ENCODE measurements at places on chromosomes 5 and 9.

DNA sequence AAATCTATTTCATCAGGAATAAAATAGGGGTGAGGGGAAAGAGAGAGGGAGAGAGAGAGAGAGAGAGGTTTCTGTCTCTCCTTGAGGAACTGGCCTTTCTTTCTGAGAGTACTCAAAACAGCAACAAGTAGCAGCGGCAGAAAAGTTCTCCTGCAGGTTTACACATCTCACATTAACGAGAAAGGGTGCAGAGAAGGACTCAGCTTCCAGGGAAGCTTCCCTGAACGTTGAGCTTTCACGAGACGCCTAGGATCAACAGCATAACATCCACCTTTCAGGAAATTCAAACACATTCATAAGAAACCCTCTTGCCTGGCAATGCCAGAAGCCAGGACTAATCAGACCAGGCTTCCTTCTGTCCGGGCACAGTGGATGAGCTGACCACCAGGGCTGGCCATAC, 162.9 kb downstream of the ZDHHC21 start:
- DNase-seq, result no peak

GRCh38 chr5:53424686-53425615, 55.5 kb upstream of the FST start:
- DNase-seq, result peak; percentile 73

GRCh38 chr9:72997387-72997995, 44.6 kb upstream of the ALDH1A1 start:
- no peak for DNase-seq

- DNase-seq, result no peak
These were observed 233.2 kb downstream of the SPATA31A1 start for GRCh38 chr9:39588500-39589137.

GRCh38 chr5:180135967-180136629, 64.5 kb upstream of the RNF130 start:
- no peak for DNase-seq

DNA sequence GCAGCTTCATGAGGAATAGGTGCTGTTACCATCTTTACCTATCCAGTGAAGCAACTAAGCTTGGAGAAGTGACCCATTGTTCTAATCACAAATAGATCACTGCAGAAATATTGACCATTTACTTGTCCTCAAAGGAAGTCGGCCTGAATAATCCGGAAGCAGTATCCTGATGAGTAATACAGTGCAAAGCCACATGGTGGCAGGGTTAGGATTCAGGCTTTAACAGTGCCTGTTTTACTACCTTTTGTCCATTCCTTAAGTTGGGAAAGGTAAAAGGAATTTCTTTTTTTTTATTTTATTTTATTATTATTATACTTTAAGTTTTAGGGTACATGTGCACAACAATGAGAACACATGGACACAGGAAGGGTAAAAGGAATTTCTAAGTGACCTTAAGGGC, 336.3 kb downstream of the KDM4C start:
- peak; percentile 12 for DNase-seq

GRCh38 chr5:132227485-132228240, at the start of gene P4HA2:
Gene P4HA2, minus strand, starts transcription at chr5:132227853. Its CDS starts 9,227 bp downstream, at chr5:132218626.
- DNase-seq, result peak; percentile 77

DNA sequence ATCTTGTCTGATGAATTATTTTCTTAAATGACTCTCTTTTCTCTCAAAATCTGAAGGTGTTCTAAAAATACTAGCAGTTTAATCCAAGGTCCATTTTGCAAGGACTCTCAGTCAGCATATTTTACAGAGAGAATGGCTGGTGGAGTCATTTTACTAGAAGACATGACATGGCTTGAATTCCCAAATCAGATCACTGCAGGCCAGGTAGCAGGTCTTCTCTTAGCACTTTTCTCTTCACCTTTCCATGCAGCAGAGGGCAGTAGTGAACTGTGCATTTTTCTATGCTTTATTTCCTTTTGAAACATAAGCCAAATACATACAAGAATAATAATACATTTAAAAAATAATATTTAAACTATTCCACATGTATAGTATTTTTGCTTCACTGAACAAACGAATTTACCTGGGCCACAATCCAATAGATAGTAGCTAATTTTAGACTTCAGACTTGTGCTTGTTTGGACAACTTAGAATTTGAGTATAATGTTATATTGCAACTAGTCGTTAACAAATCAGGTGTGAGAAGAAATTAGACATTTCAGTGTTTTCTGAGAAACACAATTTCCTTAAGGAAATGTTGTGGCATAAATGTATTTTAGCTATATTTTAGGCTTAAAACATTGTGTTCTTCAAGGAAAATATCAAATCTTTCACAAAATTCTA, 289.4 kb upstream of the DAB2 start:
- DNase-seq, result peak; percentile 64

- DNase-seq, result no peak
These were observed 198.8 kb downstream of the AUH start for GRCh38 chr9:91162784-91163443.

- no peak for DNase-seq
These were observed 130.0 kb downstream of the PDE4D start for GRCh38 chr5:59763541-59763940.

DNA sequence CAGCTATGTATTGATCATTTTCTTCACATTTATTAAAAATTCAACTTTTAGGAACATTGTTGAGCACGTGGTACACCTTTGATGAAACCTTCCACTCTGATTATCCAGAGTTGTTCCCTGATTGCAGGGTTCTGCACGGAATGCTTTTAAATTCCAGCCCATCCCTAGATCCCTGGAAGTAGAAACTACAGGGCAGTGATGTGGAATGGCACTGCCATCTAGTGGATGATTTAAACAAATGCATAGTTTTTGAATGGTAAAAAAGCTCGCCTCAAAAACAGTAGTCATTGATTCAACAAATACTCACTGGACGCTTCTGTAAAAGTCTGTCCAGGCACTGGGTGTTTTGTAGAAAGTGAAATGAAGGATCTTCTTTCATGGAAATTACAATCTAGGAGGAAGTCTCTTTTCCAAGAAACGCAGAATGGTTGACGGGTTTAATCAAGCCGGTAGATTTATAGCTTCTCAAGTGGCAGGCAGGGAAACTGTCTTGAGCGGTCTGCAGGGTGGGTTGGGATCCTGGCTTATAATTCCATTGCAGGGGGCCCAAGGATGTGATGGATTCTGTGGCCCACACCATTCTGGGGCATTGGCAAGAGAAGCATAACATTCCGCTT, 118.4 kb downstream of the ARHGAP26 start:
- no peak for DNase-seq

DNA sequence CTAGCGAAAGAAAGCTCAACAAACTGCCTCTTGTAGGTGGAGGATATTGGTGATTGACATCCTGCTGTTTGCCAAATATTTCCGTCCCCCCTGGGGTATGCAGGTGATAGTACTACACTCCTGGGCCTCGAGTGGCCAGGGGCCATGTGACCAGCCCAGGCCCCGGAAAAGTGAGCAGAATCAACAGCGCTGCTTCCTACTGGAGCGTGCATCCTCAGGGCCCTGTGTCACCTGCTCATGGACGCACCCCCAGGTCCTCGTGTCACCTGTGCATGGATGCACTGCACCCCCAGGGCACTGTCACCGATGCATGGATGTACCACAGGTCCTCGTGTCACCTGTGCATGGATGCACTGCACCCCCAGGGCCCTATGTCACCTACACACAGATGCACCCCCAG, 43.8 kb downstream of the ADAMTS16 start:
- no peak for DNase-seq

- DNase-seq, result no peak
These were observed 35.1 kb upstream of the ZCCHC7 start for GRCh38 chr9:37085233-37085632.

- DNase-seq, result no peak
These were observed 472.9 kb downstream of the PDE4D start for GRCh38 chr5:59420596-59420995.

GRCh38 chr9:69392826-69393225, 67.8 kb downstream of the ENTREP1 start:
- no peak for DNase-seq

DNA sequence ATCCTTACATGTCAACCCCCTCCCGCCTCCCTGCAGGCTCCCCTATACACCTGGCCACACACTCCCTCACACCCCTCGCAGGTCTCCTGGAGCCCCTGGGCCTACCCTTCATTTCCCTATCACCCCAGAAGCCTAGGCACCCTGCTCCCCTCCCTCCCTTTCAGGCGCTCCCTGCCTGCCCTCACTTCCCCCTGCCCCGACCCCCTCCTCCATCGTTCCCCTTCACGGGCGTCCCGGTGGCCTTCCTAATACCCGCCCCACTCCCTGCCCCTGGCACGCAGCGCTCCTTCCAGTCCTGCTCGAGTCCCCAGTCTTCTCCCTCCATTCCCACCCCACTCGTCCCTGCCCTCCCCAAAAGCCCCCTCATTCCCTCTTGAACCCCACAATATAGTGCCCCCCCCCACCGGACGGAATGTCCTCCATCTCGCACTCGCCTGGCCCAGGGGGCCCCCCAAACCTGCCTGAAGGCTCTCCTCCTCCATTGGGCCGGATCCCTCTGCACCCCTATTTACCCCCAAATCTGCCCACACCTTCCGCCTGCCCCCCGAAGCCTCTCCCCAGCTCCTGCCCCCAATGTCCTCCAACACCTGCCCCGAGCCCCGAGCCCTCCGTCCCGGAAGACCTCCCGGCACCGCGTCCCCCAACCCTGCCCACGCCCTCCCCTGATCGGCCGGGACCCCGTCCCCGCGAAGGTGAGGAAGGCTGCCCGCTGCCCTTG, 746 bp downstream of the STRBP start:
- DNase-seq, result no peak

DNA sequence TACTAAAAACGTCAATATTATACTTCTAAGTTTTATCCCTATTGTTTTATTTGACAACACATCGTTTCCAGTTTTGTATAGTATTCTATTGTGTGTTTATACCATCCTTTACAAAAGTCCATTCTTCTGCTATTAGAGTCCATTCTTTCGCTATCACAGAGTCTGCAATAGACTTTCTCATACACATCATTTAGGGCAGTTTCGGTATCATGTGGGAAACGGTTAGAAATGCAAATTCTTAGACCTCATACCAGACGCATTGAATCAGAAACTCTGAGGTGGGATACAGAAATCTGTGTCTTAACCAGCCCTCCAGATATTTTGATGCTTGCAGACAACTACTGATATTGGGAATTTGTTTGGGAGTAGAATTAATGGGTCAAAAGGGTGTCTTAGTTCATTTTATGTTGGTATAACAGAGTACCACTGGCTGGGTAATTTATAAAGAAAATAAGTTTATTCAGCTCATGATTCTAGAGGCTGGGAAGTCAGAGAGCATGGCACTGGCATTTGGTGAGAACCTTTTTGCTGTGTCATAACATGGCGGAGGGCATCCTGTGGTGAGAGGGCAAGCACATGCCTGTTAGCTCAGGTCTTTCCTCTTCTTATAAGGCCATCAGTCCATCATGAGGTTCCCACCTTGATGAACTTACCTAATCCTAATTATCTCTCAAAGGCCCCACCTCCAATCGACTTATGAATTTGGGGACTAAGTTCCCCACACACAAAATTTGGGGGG, 21.1 kb downstream of the CARTPT start:
- no peak for DNase-seq

GRCh38 chr5:19044931-19045695, 942.9 kb downstream of the CDH18 start:
- peak; percentile 3 for DNase-seq

GRCh38 chr9:76651119-76651705, 113.0 kb upstream of the PCA3 start:
- DNase-seq, result no peak

DNA sequence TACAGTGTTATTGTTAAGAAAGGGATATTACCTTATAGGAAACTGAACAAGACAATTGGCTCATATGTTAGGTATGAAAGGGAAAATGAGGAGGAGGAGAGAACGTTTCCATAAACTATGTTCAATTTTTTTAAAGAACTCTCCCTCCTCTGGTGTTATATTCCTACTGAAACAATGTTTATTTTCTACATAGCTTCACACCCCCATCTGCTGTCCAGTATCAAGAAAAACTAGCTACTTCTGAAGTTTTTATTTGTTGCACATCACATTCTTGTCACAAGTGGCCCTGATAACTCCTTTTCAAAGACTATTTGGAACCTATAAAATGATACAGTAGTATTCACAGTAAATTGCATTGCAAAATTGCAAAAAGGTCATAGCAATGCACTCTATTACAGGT, 223.4 kb upstream of the FAM174A start:
- no peak for DNase-seq

All from mammary epithelial cell (primary cell).